Activated B cell treated with CpG ODN at 0.5 μM for 24 hours (primary cell): ENCODE measurements at places on chromosomes 5 and 9. TPM values are rescaled to one million over a fixed set of nuclear protein-coding genes. Genes with fewer than 3 reads are reported as not detected.

GRCh38 chr5:133377736-133378135 lies 234.6 kb downstream of the FSTL4 start:
- no peak overlapping the region for H3K27ac ChIP-seq
- no peaks in the 10 kb centered on the region for H3K4me1 ChIP-seq
- H3K4me3 ChIP-seq = no peak overlapping the region
- peaks cover 11% of the 10 kb centered on the region for H3K27me3 ChIP-seq

Gene CER1
- not detected in 2 replicates for total RNA-seq

DNA sequence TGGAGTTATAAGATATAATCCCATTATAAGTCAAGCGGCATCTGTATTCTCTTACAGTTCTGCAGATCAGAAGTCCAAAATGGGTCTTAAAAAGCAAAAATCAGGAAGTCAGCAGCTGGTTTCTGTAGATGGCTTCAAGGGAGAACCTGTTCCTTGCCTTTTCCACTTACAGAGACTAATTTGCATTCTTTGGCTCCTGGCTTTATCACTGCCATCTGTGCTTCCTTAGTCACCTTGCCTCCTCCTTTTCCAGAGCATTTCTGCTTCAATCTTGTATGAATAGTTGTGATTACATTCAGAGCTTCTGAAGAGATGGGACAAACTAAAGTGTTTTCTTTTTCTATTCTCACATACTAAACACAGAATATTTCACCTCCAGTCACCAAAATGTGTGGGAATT lies 647.3 kb upstream of the GRAMD2B start:
- H3K36me3 ChIP-seq = no peaks in the 10 kb centered on the region
- no peaks in the 10 kb centered on the region for H3K4me1 ChIP-seq
- peaks cover 5% of the 10 kb centered on the region for H3K27me3 ChIP-seq
- DNase-seq = no peak
- no peak overlapping the region for H3K27ac ChIP-seq

Gene NOTCH1
- 24.9 and 26.6 TPM in 2 replicates for total RNA-seq

Gene C5orf46
- not detected in 2 replicates for total RNA-seq

DNA sequence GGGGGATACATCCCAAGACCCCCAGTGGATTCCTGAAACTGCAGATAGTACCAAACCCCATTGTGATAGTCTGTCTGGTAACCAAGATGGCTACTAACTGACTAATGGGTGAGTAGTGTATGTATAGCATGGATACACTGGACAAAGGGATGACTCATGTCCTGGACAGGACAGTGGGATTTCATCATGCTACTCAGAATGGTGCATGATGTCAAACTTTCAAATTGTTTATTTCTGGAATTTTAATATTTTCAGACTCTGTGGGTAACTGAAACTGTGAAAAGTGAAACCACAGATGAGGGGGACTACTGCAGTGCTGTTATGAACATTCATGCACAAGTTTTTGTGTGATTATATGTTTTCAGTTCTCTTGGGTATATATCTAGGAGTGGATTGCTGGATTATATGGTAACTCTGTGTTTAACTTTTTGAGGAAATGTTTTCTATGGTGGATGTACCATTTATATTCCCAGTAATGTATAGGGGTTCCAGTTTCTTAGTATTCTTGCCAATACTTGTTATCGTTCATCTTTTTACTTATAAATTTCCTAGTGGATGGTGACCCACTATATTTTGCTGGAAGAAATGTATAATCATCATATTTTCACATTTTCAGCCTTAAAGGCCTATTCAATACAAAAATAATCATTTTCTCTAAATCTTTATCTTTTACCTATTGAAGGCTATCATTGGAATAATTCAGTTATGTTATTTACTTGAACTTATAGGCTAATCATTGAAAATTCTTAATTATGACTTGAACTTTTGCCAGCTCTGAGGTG lies 140.9 kb downstream of the NR3C1 start:
- no peak overlapping the region for H3K27ac ChIP-seq
- no peak overlapping the region for H3K4me3 ChIP-seq
- no peaks in the 10 kb centered on the region for H3K27me3 ChIP-seq
- no peaks in the 10 kb centered on the region for H3K4me1 ChIP-seq
- peaks cover 8% of the 10 kb centered on the region for H3K36me3 ChIP-seq

- H3K27ac ChIP-seq = no peak overlapping the region
- H3K4me3 ChIP-seq = no peak overlapping the region
- H3K36me3 ChIP-seq = no peaks in the 10 kb centered on the region
- DNase-seq = no peak
- H3K4me1 ChIP-seq = peaks cover 26% of the 10 kb centered on the region
These were observed 306.7 kb downstream of the PDE4D start for GRCh38 chr5:59586841-59587240.

DNA sequence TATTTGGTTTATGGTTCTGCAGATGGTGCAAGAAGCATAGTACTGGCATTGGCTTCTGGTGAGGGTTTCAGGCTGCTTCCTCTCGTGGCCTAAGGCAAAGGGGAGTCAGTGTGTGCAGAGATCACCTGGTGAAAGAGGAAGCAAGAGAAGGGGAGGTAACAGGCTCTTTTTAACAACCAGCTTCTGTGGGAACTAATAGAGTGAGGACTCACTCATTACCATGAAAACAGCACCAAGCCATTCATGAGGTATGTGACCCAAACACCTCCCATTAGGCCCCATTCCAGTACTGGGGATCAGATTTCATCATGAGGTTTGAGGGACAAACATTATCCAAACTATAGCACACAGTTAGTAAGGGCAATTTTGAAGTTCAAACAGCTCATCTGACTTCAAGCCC lies 263.5 kb downstream of the TMEM38B start:
- H3K27ac ChIP-seq = no peak overlapping the region
- DNase-seq = no peak
- no peaks in the 10 kb centered on the region for H3K27me3 ChIP-seq
- no peaks in the 10 kb centered on the region for H3K4me1 ChIP-seq
- H3K36me3 ChIP-seq = no peaks in the 10 kb centered on the region
- no peak overlapping the region for H3K4me3 ChIP-seq

DNA sequence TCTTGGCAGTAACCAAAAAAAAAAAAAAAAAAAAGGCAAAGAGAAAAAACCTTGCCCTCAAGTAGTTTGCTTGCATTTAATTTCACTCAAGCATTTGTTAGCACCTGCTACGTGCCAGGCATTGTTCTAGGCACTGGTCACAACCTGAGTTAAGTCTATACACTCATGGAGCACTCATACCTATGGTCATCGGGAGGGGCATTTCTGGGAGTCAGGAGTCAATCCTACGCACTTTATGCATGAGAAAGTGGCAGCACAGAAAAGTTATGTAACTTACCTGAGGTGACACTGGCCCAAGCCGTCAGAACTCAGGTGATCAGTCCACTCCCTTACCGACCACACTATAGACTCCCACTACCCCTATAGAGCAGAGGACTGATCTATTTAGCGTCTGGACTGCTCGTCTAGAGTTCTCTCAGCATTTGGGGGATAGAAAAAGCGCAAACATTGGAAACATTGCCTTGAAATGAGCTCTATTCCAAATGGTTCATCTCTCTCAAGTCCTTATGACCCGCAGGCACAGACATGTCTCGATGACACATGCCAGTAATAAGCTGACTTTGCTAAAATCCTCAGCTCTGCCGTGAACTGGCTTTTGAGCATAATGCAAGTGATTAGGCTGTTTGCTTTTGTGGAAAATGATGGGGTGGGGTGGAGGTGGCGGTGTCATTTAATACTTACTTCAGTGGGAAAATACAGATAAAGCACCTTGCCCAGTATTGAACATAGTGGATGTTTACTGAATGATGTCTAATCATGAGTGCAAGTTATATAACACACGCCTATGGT lies 160.2 kb downstream of the ARHGEF28 start:
- H3K4me3 ChIP-seq = no peak overlapping the region
- H3K4me1 ChIP-seq = no peaks in the 10 kb centered on the region
- DNase-seq = no peak
